ENCODE measurements at places on chromosomes 7 and 10. TPM values are rescaled to one million over a fixed set of nuclear protein-coding genes. Genes with fewer than 3 reads are reported as not detected.

GRCh38 chr10:14945108-14945507 lies 8.8 kb downstream of the DCLRE1C start:
- no peak for DNase-seq

GRCh38 chr7:64886956-64887545 lies 16.0 kb upstream of the ZNF273 start:
- no peak for DNase-seq

AKR1B15 gene
- 0.48 TPM for total RNA-seq

- no peak for DNase-seq
Measured at GRCh38 chr7:101969997-101970585, 152.7 kb downstream of the CUX1 start.

DNA sequence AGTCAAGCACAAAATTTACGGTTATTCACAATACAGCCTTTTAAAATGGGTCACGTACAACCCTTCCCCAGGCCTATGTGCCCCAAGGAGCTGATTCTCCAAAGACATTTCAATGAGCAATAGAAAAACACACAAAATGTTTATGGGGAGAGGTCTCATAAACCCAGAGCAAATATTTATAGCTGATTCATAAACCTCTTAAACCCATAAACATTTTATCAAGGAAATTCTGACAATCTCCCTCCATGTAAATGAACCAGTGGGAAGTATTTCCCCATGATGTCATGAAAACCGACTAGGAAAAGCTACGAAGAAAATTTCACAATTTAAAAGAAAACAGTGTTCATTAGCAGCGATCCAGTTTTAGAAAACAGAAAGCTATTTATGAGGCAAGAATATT lies 36.0 kb downstream of the SFMBT2 start:
- DNase-seq = no peak

TCAF2 gene
- 6.7 TPM for total RNA-seq

- no peak for DNase-seq
Measured at GRCh38 chr7:139923090-139923489, 94.0 kb downstream of the TBXAS1 start.

MUC12 gene
- 2.9 TPM for total RNA-seq

DNA sequence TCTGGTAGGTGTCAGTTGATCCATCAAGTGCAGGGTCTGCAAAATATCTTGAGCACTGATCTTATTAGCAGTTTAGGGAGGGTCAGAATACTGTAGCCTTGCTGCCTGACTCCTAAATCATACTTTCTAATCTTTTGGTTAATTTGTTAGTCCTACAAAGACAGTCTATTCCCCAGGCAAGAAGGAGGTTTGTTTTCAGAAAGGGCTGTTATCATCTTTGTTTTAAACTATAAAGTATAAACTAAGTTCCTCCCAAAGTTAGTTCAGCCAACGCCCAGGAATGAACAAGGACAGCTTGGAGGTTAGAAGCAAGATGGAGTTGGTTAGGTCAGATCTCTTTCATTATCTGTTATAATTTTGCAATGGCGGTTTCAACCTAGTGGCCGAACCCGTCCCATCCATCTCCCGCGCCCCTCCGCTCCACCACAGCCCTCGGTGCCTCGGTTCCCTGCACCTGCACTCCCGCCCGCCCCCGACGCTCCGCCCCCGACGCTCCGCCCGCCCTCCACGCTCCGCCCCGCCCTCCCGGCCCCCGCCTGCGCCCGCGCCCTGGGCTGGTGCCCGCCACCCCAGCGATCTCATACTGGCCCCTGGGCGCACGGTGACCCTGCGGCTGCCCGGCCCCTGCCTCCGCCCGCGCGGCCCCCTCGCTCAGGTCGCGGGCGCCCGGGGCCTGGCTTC lies at the start of gene ADCK2:
ADCK2 (plus strand) TSS at position 564 of the 681 bp plus-strand sequence. CDS start 386 bp downstream, outside the sequence.
- peak; percentile 51 for DNase-seq

GRCh38 chr7:115060095-115060870 lies 138.4 kb downstream of the MDFIC start:
- DNase-seq = no peak

SPDYE2 gene
- total RNA-seq = 2.6 TPM
